Activated CD8-positive, alpha-beta memory T cell treated with anti-CD3 and anti-CD28 coated beads for 1 hour (primary cell): ENCODE measurements at places on chromosomes 7 and 10.

GRCh38 chr10:6322805-6323204, 120.1 kb downstream of the PFKFB3 start:
- DNase-seq: no peak

DNA sequence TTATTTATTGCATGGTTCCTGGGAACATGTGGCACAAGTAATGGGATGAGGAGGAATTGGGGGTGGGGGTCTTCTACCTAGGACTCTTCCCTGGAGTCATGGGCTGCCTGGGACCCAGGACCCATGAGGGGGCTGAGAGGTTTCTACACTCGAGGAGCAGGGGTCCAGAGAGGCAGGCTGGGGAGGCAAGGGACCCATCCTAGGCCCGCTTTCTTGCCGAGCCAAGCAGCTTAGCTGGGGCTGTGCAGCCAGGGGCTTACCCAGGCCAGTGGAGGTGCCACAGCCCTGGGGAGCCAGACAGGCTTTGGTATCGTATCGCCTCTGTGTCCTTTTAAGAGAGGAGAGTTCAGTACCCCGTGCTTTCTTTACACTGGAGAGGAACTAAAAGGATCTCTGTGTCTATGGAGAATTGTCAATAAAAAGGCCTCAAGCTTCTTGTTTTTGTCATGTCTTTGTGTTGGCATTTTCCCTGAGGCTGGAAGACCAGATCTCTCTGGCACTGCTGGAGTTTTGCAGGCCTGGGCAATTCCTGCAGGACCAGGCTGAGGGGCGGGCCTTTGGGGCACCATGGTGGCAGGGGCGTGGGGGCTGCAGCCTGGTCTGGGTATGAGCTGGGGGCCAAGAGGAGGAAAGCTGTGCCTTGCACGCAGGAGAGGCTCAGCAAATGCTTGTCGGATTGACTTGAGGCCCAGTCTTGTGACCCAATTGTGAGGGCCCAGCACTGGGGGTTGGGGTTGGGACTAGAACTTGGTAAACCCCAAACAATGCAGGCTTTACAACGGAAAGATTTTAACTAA, 11.1 kb downstream of the SFRP5 start:
- DNase-seq: no peak

DNA sequence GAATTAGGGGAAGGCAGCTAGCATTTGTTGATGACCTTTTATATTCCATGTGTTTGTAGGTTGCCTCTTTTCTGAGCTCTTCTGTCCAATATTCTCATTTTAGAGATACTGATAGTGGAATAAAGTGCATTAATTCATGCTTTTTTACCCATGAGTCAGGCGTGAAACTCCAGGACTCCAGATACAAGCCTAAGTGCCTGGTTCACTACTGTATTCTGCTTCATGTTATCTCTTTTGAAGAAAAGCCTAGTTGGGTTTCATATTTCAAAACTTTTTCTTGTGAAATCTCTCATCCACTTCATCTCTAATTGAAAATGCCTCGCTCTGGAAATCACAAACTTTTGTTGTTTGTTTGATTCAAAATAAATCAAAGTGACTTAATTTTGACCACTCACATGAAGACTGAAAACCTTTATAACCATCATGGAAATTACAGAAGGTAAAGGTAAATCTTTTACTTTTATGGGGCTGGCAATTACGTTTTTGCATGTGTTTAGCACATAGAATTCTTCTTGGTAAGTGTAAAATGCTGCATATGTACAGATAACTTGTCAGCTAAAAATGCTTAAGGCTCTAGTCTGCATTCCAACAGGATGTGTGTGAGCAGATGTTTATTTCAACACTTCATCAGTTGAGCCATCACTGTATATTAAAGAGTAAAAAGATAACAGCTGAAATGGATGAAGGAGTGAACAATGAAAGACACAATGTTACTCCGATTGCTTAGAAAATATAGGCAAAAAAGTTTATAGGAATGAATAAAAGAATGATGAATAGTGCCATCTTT, 961.8 kb upstream of the CELF2 start:
- DNase-seq: no peak

- DNase-seq: no peak
These were observed 53.0 kb downstream of the GRID1 start for GRCh38 chr10:86313621-86314041.

DNA sequence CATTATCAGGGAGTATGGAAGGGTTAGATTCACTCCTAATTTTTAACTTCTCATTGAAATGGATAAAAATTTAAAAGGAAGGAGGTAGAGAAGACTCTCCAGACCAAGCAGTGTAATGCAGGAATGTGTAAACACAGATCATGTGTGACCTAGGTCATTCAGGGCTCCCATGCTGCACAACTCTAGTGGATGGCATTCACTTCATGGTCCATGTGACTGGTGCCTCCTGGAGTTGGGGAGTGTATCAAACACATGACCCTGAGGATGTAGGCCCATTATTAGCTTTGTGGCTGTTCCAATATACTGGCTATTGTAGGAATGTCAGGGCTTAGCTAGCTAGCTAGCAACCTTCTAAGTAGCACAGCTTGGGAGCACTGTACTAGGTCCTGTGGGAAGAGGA, 109.9 kb downstream of the SLC25A13 start:
- no peak for DNase-seq

DNA sequence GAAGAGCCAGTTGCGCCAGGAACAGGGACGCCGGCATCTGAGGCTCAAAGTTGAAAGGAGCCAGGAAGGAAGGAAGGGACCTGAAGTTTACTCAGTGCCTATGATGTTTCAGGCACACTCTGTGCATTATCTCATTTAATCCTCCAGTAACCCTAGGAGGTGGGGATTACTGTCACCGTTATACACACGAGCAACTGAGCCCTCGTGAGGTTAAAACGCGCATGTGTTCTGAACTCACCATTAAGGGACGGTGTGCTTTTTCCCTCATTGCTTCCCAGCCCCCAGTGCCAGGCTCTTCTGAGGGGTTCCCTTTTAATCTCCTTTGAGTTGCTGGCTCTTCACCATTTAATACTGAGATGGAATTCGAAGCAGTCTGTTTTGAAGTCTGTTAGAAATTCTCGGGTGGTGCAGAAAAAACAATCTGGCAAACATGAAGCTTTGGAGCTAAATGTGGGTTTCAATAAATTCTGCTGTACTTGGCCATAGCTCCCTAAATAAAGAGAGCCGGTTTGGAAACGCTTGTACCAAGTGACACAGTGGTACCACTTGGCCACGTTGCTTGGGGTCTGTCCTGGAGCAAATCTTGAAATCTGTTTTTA, 102.2 kb downstream of the TAX1BP1 start:
- DNase-seq: no peak

DNA sequence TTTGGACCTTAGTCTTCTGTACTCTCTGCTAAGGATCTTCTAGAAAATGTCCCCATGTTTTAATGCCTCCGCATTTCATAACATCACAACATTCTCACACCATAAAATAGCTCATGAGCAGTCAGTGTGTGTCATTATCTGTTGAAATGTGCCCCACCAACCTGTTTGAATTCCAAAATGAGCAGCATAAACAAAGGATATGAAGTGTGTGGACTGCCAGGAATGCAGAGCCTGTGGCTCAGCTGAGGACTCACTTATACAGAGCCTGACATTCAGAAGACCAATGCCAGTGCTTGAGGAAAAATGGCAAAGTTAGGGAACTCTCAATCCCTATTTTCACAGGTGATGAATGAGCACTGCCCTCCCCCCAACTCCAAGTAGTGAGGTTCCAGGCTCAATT, 621.4 kb downstream of the POM121L12 start:
- no peak for DNase-seq

GRCh38 chr7:111147708-111148533, 57.0 kb downstream of the LRRN3 start:
- DNase-seq: no peak

- no peak for DNase-seq
These were observed 909.7 kb downstream of the DNAJB9 start for GRCh38 chr7:109479388-109479787.

GRCh38 chr10:14489522-14490177, 158.9 kb upstream of the FRMD4A start:
- DNase-seq: no peak

DNA sequence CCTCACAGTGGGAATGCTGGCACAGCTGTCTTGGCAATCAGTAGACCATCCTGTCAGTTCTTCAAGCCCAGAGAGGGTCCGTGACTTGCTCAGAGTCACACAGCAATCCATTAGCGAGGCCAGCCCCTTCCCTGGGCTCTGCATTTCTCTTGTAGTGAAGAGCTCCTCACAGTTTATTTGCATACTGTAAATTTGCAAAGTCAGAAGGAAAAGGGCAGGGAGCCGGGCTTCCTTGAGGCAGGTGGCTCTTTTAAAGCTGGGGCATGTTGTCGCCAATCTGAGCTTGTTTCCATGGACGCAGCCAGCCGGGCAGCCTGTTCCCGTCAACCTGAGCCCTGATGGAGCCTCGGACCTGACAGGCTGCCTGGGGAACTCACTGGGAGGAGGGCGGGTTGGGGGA, 123.4 kb downstream of the CUX1 start:
- no peak for DNase-seq

GRCh38 chr10:89393898-89394297, 1.5 kb downstream of the IFIT1 start:
- no peak for DNase-seq

- no peak for DNase-seq
These were observed 44.8 kb upstream of the KCNIP2 start for GRCh38 chr10:101888251-101888949.

DNA sequence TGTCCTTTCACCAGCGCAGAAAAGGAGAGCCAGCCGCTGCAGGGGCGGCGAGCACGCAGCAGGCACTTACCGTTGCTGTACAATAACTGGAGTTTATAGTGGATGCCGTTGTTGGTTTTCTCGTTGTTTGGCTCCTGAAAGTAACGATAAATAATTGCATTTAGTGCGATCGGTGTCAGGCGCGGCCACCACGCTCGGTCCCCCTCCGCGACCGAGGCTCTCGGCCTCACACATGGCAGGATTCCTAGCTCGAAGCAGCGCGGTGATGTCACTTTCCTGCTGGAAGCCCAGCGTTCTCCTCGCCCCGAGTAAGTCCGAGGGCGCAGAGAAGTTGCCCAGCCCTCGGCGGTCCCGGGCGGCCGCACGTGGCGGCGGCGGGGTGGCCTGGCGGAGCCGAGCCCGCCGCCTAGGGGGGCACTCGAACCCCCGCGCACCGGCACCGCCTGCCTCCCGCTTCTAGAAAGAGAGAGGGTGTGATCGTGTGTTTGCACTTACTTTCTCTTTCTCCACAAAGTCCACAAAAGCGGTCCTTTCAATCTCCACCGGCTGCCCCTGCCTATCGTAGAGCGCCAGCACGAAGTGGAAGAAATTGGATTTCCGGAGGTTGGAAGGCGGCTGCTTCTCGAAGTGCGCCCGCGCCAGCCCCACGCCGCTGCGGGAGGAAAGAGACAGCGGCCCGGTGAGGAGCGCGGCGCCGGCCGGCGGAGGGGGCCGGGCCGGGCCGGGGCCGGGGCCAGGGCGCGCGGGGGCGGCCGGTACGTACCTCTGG, 1.0 kb downstream of the EBF3 start:
- DNase-seq: no peak

DNA sequence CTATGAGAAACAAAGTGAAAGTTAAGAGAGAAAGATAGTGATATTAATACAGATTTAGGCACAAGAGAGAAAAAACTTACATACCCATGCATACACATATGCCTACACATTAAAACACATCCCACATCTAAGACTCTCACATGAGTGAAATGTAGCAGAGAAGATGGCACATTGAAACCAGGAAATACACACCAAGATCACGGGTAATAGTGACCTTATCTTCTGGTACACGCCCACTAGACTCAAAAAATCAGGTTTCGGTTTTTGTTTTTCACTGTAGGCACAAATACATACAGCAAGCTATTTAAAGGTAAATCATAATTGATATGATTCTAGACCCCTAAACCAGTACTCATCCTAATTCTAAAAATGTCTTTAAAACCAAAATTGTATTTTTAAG, 225.2 kb upstream of the TAC1 start:
- no peak for DNase-seq

DNA sequence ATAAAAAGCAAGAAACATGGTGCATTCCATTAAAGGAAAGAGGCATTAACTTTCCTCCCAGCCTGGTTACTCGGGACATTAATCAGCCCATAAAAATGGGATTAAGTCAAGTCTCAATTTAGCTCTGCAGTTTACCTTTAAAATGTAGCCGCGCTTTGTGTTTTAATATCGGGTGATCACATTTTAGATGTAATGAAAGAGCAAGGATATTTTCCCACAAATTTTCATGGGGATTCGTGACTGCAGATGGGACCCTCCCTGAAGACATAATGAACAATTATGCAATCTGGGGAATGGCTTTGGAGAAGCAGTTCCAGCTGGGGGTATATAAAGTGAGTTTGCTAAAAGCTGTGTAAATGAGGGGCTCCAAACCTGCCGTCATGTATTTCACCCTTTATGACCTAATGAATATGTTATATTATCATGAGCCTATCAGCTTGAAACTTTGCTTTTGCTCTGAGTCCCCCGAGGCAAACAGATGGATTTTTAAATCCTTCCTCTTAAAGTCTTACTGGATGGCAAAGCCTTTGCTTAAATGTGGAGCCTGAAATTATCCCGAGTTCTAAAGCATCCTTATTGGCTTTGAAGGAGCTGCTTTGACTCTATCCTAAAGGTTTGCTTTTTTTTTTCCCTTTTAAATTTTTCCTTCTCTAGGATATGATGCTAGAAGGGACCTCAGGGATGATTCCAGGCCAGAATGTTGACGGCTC, 31.8 kb downstream of the BAMBI start:
- DNase-seq: no peak
